Retina (tissue), 1 donor: ENCODE measurements at places on chromosomes 13 and 19.

GRCh38 chr13:37068962-37069361 is 9.5 kb upstream of the SUPT20H start:
- no peak for DNase-seq

DNA sequence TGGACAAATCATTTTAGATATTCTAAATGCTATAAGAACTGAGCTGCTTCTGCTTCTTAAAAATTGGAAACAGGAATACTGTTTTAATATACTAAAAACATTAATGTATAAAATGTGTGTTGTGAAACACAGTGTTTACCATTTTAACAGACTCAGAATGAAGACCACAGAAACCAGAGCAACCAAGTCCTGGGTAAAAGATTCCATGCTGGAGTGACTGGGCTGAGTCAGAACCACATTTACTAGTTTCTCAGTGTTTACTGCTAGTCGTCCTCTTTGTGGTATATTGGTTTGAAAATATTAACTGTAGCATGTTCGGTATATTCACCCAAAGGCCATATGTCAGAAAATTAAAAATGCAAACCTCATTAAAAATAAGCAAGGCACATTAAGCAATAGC is 31.9 kb downstream of the ANKRD10 start:
- DNase-seq = no peak

GRCh38 chr19:2150794-2151338 is 500 bp downstream of the AP3D1 start:
- DNase-seq = peak; percentile 63

GRCh38 chr19:533364-534058 is 2.0 kb downstream of the CDC34 start:
- DNase-seq = no peak

DNA sequence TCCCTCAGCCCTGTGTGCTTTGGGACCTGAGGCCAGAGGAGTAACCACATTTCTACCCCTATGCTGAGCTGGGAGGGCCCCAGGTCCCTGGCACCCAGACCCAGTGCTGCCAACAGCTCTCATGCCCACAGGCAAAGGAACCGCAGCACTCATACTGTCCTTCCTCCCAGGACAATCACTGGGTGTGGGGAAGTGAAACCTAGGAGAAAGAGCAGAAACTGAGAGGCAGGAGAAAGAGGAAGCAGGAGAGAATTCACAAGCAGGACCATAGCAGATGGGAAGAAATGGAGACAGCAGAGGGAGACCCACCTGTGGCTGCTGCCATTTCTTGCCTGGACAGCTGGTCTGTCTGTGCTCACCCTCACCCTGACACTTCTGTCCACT is 18.9 kb downstream of the CCDC97 start:
- DNase-seq = no peak

- DNase-seq = no peak
Observed at GRCh38 chr19:49559928-49560327, 20.4 kb downstream of the NOSIP start.

DNA sequence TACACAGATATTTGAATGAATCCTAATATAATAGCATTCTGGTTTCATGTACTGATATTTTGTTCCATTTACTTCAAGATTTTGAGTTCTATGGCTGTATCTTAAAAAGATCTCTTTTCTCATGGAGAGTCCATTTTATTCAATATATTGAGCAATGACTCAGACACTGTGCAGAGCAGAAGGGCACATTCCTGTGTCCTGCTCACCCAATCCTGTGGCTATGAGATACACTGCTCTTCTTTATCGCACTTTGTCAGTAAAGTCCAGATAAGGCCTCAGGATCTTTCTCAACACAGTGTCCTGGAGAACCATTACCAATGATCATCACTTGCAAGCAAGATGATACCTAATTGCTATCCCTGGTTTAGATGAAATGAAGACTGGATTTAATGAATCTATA is 155.0 kb downstream of the CYSLTR2 start:
- DNase-seq = no peak

- no peak for DNase-seq
Observed at GRCh38 chr13:61253105-61253877, 162.4 kb downstream of the PCDH20 start.

DNA sequence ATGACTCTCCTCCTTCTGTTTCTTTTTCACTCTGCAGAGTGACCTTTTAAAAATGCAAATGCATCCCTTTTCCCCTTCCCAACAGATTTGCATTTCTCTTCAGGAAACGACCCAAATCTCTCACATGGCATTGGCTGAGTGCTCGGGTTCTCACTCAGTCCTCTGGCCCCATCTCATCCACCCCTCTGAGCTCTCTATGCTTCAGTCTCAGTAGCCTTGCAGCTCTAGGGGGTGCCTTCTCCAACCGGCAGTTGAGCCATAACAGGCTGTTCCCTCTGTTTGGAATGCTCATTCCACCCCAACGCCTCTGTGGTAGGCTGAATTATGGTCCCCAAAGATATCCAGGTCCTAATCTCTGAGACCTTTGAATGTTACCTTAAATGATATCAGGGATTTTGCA is 78.2 kb downstream of the AKAP11 start:
- no peak for DNase-seq

DNA sequence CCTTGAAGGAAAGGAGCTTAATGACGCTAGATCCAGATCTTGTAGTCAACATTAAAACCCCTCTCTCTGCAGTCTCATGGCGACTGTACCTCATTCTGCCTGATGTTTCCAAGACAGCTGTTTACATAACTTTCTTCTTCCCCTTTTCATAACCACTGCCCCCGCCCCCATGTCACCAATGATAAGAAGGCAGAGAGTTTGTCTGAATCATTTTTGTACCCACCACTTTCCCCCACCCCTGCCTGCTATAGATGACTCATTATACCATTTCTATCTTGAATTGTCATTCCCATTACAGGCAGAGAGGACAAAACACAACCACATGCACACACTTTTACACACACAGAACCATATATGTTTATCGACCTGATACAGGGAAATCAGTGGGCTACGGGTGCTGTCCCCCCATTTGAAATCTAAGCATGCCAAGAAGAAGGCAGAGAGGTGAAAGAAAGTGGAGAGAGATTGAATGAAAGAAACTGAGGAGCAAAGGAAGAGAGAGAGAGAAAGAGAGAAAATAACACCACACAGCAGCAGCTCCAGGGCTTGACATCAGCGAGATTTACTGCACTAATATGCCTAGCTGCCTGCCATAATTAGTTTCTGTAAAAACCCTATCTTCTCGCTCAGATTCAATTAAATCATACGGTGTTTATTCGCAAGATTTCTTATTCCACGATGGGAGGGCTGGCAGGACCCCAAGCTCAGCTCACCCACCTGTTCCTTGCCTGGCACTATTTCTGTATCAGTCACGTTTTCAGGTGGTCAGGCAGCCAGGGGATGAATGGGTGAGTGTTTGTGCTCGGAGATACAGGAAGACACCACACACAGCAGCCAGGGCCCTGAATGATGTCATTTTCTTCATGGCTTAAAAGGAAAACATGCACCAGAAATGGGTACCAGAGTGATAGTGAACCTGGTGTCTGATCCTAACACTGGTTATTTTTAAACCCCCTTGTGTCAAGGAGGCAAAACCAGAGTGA is 114.3 kb upstream of the SERP2 start:
- no peak for DNase-seq

DNA sequence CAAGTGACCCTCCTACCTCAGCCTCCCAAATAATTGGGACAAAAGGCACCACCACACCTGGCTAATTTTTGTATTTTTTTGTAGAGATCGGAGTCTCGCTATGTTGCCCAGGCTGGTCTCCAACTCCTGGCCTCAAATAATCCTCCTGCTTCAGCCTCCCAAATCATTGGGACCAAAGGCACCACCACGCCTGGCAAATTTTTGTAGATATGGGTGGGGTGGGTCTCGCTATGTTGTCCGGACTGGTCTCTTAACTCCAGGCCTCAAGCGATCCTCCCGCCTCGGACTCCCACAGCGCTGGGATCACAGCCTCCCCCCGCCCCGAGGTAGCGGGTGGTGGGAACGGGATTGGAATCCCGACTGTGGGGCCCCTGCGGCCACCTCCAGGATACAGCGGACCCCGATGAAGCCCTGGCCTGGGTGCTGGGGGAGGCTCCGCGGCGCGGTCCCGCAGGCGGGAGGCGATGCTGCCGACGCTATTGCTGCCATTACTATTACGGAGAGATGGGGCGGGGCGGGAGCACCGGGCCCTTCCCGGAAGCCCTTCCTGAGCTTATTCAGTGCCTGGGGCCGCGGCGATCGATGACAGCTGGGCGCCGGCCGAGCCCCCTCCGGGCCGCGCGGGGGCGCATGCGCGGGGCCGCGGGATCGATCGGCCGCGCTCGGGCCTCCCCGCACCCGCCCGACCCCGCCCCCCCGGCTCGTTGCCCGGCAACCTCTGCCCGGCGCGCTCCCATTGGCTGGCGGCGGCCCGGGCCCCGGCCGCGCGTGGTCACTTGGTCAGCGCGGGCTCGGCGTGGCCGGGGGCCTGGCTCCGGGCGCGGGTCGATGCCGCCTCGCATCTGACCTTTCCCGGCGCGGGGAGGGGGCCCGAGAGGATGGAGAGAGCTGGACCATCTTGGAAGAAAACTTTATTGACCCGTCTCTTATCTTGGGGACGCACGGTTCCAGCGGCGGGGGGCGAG is 27.9 kb upstream of the ONECUT3 start:
- DNase-seq = peak; percentile 82

- DNase-seq = peak; percentile 74
Observed at GRCh38 chr19:33622809-33623511, 1.2 kb downstream of the CHST8 start.

DNA sequence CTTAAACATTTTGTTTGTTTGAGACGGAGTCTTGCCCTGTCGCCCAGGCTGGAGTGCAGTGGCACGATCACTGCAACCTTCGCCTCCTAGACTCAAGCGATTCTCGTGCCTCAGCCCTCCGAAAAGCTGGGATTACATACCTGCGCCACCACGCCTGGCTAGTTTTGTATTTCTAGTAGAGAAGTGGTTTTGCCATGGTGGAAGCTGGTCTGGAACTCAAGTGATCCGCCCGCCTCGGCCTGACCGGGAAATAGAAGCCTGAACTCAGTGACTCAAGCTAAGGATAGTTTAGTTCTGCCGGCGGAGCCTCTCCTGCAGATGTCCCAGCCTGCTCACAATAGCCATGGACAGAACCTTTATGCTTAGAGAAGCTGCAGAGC is 53.0 kb upstream of the ZNF254 start:
- no peak for DNase-seq

DNA sequence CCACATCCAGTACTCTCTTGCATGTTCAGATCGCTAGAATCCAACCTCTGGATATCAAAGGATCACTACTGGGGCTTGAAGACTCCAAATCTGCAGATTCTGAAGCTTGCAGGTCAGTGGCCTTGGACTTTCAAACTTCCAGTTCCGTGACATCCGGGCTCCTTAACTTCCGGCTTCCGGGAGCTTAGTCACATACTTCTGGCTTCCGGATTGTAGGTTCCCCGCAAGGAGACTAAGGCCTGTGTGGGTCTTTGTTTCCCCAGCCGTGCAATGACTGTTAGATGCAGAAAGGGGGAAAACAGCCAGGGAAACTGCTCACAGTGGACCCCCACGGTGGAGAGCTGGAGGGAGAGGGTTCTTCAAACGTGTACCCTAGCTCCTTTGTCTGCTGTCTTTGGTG is 41.4 kb downstream of the ZNF333 start:
- DNase-seq = no peak

GRCh38 chr13:33168321-33168960 is 117.1 kb downstream of the STARD13 start:
- no peak for DNase-seq

DNA sequence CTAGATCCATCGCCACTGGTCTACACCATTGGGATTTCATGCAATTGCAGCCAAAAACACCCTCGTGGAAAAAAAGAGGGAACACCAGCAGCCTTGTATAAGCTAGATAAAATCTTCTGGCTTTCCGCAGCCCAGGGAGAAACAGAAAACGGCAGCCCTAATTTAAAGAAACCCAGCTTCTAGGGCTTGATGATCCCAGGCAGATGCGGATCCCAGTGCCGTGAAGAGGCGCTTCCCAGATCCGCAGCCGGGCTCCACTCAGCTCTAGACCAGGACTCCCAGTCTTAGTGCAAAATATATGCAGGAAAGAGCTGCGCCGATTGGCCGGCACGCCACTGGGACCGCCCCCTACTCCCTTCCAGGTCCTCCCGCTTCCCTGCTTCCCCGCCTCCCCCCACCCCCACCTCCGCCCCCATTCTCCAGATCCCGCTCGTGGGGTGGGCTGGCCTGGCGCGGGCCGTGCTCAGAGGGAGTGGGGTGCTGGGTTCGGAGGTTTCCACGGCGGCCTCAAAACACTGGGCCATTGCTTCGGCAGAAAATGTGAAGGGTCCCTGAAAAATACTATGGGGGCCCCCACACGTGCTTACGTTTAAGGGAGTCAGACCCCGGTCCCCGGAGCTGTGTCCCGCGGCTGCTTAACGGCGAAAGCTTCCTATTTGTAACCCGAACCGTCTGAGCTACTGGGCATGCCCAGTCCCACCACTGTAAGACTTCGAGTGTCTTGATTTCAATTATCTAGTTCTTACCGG is 63.1 kb downstream of the SERP2 start:
- DNase-seq = peak; percentile 95
